ELF-1 (cell line): ENCODE measurements at places on chromosomes 6 and 20.

DNA sequence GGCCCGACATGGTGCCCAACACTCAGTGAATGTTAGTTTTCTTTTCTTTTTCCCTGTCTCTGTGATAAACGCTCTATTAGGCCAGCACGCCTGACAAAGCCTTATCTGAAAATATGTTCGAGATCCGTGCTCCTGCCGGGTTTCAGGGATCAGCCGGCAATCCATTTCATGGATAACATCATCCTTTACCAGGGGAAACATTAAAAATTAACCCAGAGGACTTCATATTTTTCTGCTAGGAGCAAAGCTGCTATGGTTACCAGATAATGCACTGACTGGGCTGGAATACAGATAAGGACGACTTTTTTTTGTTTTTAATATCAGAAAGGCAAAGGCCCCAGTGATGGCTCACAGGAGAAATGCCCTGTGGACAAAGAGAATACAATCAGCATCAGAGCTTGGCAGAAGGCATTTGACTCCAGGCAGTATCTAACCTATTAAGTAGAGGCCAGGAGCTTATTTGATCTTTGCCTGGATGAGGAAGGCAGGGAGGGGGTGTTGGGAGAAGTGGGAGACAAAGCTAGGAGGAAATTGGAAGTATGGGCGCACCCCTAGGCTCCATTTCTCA, 482.0 kb upstream of the CHD6 start:
- DNase-seq = no peak

DNA sequence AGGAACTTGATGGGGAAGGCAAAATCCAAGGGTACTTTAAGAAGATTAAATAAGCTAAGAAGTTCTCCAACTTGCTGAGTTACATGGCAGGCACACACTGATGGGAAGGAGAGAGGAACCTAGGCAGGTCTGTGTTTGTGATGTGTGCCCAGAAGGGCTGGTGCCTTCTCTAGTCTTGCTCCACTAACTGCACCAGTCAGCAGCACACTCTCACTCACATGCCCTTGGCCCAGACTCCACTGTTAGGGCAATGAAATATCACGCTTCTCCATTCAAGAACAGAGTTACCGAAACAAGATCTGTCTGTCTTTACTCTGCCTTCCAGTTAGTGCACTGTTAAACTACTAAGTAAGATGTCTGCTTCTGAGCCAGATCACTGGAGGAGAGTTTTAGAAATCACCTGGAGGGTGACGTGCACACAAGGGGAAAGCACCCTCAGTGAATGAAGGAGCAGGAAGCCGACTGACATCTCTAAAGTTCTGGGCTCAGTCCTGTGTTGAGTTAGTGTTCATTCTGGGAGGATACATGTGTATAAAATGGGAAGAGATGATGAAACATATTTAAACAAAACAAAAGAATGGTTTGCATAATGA, 251.1 kb downstream of the FOXC1 start:
- no peak for DNase-seq

DNA sequence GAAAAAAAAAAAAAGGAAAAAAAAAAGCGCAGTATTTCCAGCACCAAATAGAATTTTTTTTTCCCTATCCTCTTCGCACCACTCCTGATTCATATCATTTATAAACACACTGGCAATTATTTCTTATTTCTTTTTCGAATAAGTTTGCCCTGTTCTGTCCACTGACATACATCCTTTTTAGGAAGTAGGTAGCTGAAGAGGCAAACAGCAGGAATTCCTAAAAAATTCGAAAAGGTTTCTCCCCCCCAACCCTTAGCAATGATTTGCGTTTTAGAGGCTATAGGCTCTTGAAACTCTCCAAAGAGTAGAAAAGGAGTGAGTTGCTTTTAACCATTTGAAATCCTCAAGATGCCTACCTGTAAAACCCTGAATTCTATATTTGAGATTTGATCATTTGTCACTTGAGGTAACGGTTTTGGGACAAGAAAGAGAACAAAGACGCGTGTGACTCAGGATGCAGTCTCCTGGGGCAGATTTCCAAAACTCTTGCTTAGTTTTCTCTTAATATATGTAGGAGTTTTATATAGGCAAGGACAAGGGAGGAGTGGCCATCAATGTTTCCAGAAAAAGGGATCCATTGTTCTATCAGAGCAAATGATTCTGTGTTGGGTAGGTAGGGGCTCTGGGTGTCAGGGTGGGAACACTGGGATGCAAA, 531 bp upstream of the CCN2 start:
- DNase-seq = no peak

DNA sequence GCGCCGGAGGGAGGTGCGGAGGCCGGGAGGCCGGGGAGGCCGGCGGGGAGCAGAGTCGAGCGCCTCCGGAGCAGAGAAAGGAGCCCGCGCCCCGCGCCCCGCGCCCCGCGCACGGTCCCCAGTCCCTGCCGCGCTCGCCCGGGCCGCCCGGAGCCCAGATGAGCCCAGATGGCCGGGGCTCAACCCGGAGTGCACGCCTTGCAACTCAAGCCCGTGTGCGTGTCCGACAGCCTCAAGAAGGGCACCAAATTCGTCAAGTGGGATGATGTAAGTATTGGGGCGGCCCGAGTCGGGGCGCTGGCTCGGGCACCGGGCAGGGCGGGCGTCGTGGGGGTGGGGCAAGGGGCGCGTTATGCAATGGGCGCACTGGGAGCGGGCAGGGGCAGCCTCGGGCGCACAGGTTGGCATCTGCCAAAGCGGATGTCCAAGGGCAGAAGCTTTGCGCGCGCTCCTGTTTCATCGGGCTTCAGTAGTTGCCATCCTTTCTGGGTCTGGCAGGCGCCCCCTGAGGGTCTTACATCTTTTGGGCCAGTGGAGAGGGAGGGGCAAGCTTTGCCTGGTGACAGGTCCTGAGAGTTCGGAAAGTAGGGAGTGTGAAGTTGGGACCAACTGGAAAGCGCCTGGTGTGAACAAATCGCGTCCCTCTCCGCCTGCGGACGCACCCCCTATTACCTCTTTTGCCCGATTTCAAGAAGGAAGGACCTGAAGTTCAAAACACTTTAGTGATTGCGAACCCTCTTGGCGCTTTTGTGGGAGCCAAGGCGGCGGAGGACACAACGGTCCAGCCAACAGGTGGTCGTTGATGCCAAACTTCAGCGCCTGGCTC, 631 bp downstream of the PLCB1 start:
- DNase-seq = peak; percentile 18

DNA sequence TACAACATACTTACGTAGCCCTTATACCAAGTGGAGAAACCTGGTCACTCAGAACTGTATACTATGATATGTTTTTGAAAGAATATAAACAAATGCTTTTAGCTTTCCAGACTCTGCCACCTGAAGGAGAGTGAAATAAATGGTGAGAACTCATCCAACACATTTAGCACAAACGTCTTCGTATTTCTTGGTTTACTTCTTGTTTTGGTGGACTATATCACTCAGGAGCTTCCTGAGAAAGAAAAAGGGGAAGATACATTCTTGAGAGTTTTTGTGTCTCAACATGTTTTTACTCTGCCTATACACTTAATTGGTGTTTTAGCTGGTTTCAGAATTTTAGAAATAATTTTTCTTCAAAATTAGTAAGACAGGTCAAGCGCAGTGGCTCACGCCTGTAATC, 19.4 kb upstream of the CTAGE9 start:
- DNase-seq = no peak

DNA sequence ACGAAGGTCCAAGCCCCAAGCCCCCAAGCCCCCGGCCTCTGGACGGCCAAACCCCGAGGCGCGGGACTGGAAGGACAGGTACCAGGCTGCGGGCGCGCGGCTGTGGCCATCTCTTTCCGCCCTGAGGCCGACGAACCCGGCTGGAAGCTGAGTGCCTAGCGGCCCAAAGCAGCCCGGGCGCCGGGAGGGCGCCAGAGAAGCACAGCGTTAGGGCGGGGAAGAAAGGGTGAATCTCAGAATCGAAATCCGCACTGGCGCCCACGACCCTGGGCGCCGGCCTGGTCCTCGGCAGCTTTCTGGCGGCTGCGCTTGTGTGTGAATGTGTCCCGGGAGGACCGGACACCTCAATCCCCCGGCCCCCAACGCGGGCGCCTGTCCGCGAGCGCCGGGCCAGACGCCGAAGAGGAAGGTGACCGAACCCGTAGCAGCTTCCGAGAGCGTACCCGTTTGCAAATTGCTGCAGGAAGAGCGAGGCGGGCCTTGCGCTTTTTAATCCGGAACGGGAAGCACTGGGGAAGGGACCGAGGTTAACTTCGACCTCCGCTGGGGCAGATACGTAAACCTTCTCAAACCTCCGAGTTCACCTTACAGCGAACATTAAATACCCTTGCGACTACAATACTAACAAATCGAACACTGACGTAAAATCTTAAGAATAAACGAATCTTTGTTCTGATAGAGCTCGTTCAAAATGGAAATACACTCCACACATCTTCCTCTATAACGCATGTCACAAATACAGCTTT, 2.9 kb downstream of the NRN1 start:
- peak; percentile 84 for DNase-seq

- no peak for DNase-seq
Observed at GRCh38 chr6:90338409-90338808, 41.8 kb upstream of the BACH2 start.

- DNase-seq = no peak
Observed at GRCh38 chr6:23875006-23875405, 251.0 kb upstream of the NRSN1 start.

DNA sequence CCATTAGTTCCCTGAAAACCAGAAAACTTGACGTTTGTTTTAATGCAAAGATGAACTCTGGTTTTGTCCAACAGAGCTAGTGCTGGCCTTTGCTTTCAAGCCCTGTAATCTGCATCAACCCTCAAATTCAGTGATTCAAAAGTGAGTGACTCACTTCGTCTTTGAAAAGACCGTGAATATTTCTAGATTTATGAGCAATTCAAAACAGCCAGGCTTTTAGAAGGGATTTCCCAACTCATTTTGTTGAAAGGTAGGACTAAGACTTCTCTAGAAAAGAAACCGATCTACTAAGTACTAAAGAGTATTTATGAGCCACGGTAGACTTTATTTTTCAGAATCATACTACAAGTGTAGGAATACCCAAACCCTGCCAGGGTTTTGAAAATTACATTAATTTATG, 121.5 kb downstream of the UST start:
- DNase-seq = no peak

GRCh38 chr6:24547243-24547642, 52.5 kb downstream of the ALDH5A1 start:
- peak; percentile 83 for DNase-seq

DNA sequence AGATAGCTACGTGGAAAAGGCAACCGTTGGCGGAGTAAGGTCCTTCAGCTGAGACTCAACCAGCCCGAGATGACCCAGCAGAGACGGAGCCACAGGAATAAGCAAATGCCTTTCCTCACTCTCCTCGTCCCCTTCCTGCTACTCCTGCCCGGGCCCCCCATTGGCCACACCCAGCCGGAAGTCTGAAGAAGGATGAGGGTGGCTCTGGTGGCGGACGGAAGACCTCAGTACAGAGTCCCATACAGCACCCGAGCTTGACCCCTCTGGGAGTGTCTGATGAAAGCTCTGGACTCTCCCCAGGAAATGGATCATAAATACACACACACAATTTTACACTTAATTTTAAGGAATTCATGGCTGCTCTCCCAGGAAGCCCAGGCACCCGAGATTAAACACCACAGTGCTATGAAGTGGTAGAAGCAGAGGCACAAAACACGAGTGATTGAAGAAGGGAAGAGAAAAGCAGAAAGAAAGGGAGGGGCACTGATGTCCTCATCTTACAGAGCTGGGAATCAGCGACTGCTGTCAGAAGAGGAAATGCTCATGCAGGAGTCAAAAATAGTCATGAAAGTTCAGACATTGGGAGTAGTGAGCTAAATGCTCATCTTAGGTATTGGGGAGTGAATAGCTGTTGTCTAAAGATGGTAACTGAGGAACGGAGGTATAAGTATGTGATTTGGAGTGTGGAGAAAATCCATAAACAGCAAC, 125.6 kb downstream of the BANF2 start:
- DNase-seq = no peak
